ENCODE measurements at places on chromosomes 12 and 14.

- no peak for DNase-seq
Measured at GRCh38 chr12:10562306-10562933, 51.0 kb downstream of the MAGOHB start.

GRCh38 chr12:26845057-26845666 lies 12.2 kb upstream of the ITPR2 start:
- DNase-seq = no peak

- DNase-seq = no peak
Measured at GRCh38 chr12:1544996-1545700, 49.2 kb downstream of the FBXL14 start.

GRCh38 chr12:5846950-5847349 lies 98.1 kb downstream of the ANO2 start:
- no peak for DNase-seq

- no peak for DNase-seq
Measured at GRCh38 chr14:38171197-38171596, 36.5 kb upstream of the SSTR1 start.

DNA sequence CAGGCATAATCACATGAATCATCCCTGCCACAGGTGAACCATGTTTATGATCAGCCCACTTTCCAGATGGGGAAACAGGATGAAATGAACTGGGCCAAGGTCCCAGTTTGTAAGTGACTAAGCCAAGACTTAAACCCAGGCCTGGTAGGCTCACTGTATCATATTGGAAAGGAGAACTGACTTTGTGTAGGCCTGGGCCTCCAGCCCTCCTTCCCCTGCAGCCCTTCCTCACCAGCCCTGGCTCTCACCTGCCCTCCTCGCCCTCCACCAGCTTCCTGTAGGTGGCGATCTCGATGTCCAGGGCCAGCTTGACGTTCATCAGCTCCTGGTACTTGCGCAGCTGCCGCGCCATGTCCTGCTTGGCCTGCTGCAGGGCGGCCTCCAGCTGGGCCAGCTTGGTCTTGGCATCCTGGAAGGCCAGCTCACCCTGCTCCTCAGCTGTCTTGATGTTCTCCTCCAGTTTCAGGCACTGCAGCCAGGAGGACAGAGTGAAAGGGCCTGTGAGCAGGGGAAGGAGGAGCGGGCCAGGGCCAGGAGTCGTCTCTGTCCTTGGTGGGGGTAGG lies 19.8 kb downstream of the KRT80 start:
- no peak for DNase-seq

GRCh38 chr12:79691511-79692248 lies 916 bp upstream of the PAWR start:
- no peak for DNase-seq

DNA sequence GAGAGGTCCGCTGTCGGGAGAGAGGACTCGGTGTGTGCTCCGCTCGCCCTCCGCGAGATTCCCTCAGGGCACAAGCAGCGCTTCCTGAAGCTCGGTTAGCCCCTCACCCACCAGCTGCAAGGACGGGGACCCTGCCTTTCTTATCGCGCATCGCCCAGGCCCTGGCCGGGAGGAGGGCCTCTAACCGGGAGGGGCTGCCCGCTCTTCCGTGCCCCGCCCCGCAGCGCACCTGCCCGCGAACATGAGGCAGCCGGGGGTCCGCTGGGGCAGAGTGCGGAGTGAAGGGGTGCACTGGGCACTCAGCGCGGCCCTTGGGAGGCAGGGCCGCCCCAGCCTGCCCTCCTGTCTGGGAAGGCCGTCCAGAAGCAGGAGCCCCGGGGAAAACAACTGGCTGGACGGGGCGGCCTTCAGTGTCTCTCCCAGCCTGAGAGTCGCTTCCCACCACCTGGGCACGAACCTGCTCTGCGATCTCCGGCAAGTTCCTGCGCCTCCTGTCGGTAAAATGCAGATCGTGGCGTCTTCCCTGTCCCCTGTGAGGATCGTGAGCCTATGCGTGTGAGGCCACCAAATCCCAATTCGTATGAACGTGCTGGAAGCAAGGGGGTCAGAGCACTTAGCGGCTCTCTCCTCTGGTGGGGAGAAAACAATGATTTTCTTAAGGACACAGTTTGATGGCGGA lies 28.0 kb upstream of the ADIPOR2 start:
- DNase-seq = no peak

GRCh38 chr12:23708185-23708837 lies 241.2 kb downstream of the SOX5 start:
- no peak for DNase-seq

- no peak for DNase-seq
Measured at GRCh38 chr12:40907115-40907527, 214.9 kb downstream of the CNTN1 start.

- no peak for DNase-seq
Measured at GRCh38 chr14:61132336-61132735, 148.8 kb downstream of the TMEM30B start.

DNA sequence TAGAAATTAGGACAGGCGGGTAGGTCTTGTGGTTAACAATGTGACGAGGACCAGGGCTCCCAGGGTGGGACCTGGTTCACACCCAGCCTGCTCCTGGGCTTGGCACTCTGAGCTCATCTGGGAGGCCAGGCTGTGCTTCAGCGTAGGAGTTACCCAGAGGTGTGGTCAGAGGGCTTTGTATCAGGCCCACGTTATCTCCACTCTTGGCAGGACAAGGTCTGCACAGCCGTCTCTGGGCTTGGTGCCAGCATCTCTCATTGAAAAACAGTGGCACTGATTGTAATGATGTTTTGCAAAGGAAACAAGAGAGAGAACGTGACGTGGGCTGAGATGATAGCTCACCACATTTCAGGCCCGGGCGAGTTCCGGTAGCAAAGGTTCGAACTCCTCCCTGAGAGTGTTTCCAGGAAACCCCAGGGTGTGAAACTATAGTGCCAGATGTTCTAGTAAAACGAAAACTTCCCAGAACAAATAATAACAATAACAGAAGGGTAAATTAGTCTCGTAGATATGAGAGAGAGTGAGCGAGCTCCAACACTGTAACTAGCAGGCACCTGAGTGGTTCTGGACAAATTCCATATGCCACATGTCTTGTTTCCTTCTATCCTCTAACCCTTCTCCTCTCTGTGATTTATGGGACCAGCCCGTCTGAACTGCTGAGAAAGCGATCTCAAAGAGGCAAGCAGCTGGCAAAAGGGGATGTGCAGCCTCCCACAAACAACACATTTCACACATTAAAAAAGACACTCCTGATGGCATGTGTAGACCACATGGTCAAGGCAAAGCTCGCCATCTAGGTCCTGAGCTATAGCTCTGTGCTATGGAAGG lies 227.3 kb downstream of the KTN1 start:
- DNase-seq = peak; percentile 31

- DNase-seq = no peak
Measured at GRCh38 chr12:90333424-90333823, 621.6 kb downstream of the CCER1 start.

GRCh38 chr14:60396718-60397343 lies 89.0 kb downstream of the C14orf39 start:
- DNase-seq = no peak

- no peak for DNase-seq
Measured at GRCh38 chr12:108822497-108823205, 34.7 kb downstream of the SSH1 start.

DNA sequence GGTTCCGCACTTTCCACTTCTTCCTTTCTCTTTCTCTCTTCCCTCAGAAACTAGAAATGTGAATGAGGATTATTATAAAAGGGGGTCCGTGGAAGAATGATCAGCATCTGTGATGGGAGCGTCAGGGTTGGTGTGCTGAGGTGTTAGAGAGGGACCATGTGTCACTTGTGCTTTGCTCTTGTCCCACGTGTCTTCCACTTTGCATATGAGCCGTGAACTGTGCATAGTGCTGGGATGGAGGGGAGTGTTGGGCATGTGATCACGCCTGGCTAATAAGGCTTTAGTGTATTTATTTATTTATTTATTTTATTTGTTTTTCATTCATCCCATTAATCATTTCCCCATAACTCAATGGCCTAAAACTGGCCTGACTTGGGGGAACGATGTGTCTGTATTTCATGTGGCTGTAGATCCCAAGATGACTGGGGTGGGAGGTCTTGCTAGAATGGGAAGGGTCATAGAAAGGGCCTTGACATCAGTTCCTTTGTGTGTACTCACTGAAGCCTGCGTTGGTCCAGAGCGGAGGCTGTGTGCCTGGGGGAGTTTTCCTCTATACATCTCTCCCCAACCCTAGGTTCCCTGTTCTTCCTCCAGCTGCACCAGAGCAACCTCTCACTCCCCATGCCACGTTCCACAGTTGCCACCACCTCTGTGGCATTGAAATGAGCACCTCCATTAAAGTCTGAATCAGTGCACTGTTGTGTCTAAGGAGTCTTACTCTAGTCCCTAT lies 4.6 kb upstream of the ATN1 start:
- no peak for DNase-seq

Measured in stimulated activated CD8-positive, alpha-beta memory T cell treated with anti-CD3 and anti-CD28 coated beads, Interleukin-2, amount 100 ng/mL, for 48 hours (primary cell).